ENCODE measurements at places on chromosomes 1 and 21.

DNA sequence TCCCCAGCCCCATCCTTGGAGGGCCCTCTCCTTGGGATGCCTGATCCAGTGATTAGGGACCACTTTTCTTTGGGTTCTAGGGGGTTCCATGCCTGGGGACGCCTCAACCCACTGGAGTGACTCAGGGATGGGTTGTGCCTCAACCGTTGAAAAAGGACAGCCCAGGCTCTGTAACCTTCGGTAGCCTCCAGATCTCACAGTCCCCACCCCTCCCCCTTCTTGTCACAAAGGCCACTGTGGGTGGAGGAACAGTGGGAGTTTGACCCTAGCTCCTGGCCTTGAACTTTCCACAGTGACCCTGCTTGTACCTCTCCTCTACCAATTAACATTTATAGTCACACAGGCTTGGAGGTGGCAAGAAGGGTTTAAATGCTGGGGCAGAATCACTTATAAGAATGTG is 2.6 kb upstream of the RORC start:
- DNase-seq: no peak

- peak; percentile 42 for DNase-seq
Measured at GRCh38 chr1:36657826-36658225, 175.1 kb upstream of the CSF3R start.

- DNase-seq: no peak
Measured at GRCh38 chr1:19564366-19564765, 79.0 kb upstream of the CAPZB start.

- DNase-seq: no peak
Measured at GRCh38 chr1:240237305-240237721, 145.6 kb downstream of the FMN2 start.

DNA sequence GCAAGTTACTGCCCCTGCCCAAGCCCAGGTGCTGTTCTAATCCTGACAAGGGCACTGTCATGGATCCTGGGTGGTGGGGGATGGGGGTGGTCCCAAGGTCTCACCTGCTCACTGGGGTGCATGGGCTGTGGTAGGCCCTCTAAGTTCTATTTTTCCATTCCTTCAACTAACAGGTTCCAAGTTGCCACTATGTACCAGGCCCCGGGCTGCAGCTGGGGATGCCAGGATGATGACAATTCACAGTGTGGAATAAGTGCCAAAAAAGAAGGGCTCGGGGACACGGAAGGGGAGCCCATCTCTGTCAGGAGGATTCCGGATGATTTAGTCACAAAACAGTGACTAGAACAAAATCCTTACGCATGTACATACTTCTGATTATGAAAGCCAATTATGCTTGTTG is 76.0 kb downstream of the STUM start:
- DNase-seq: no peak

DNA sequence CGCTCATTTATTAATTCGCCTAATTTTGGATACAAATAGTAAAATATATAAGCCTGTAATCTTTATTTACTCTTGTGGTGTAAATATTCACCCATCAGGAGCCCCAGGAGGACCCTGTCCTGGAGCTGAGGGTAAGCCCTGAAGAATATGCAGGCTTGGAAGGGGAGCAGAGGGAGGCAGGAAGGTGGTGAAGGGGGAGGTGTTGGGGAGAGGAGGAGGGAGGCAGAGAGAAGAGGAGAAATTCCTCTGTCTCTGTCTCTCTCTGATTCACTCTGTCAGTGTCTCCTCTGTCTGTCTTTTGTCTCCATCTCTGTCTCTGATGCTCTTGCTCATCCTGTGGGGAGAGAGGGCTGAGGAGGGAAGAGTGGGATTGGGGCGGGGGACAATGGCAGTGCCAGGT is 2.8 kb upstream of the C4BPB start:
- no peak for DNase-seq

GRCh38 chr21:14531757-14532316 is 14.3 kb downstream of the SAMSN1 start:
- DNase-seq: no peak

GRCh38 chr1:56881417-56881816 is 26.8 kb downstream of the C8A start:
- no peak for DNase-seq

DNA sequence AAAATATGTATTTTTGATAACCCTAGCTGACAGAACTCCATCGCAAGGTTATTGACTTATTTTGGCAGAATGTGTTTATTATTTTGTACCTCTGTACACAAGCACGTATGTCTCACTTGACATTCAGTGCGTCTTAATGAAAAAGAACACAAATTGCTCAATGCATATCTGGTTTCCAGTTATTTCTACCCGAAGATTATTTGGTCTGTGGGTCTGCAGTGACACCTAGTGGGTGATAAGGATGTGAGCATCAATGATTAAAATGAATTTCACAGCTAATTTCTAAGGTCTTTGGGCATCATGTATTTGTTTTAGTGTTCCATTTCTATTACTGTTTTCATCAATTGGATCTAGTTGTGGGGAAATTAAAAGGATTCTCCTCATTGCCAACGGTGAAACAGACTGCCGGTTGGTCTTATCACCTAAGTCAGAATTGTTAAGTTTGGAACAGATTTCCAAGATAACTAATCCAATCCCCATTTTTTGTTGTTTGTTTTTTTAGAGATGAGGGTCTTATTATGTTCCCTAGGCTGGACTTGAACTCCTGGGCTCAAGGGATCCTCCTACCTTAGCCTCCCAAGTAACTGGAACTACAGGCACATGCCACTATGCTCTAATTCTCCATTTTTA is 13.9 kb downstream of the DDX20 start:
- peak; percentile 61 for DNase-seq

- DNase-seq: no peak
Measured at GRCh38 chr21:43904331-43904781, 39.3 kb downstream of the AGPAT3 start.

- DNase-seq: no peak
Measured at GRCh38 chr1:40783001-40783905, at the start of gene KCNQ4. Gene KCNQ4, plus strand, starts transcription at chr1:40783787. Its CDS starts 307 bp downstream, at chr1:40784094.

GRCh38 chr1:33348194-33348593 is 27.3 kb upstream of the A3GALT2 start:
- no peak for DNase-seq

Measured in globus pallidus (tissue), 1 donor.